ENCODE measurements at places on chromosomes 6 and 20.

DNA sequence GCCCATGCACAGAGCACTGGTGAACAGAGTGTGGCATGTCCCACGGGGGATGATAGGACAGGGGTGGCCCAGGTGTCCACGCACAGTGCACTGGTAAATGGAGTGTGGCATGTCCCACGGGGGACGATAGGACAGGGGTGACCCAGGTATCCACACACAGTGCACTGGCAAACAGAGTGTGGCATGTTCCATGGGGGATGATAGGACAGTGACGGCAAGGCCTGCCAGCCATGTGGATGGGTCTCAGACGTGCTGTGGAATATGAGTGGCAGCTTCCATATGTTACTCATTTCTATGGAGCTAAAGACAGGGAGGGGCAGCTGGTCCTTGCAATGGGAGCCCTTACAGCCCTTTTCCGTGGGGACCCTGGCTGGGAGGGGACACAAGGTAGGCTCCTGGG lies 168.7 kb downstream of the CDH4 start:
- DNase-seq, result no peak

GRCh38 chr6:106027758-106028157 lies 58.4 kb upstream of the PRDM1 start:
- DNase-seq, result no peak

- no peak for DNase-seq
Measured at GRCh38 chr20:57865266-57865665, 155.5 kb upstream of the PMEPA1 start.

GRCh38 chr6:168158213-168158979 lies 79.4 kb upstream of the FRMD1 start:
- no peak for DNase-seq

DNA sequence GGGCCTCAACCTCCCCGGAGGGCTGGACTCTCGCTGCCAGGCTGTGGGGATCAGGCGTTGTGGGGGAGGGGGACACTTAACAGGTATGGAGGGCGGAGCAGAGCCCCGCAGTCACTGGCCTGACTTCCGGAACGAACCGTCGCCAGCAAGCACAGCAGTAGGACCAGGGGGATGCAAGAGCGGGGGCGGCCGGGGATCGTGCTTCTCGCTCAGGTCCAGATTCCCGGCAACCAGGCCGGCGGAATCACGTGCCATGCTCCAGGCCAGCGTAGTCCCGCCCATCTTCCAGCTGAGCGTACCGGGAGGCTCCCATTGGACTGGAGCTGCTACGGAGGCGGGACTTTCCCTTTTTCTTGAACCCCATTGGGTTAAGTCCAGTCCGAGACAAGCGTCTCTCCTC lies 10.0 kb upstream of the POU5F1 start:
- DNase-seq, result peak; percentile 69

DNA sequence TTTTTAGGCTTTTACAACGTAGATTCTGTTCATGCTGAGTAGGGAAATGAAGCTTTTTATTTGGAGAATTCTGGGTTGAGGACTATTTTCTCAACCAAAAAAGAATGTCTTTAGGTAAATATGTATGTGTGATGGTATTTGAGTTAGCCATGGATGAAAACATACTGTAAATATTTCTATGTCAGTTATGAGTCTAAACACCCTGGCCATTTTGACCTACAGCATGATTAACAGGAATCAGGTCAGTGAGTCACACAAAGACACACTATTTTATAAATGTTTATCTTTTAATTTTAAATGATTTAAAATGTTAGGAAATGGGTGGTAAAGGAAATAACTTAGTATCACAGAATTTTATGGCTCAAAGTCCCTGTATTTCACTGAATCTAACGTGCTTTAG lies 851.7 kb upstream of the MAP3K7 start:
- DNase-seq, result no peak

- no peak for DNase-seq
Measured at GRCh38 chr20:32894026-32894483, 35.3 kb downstream of the EFCAB8 start.

- no peak for DNase-seq
Measured at GRCh38 chr6:43842231-43842794, 72.3 kb downstream of the VEGFA start.

GRCh38 chr6:72787391-72788031 lies 165.6 kb downstream of the KCNQ5 start:
- no peak for DNase-seq

- no peak for DNase-seq
Measured at GRCh38 chr20:56348305-56348693, 10.5 kb upstream of the FAM210B start.

DNA sequence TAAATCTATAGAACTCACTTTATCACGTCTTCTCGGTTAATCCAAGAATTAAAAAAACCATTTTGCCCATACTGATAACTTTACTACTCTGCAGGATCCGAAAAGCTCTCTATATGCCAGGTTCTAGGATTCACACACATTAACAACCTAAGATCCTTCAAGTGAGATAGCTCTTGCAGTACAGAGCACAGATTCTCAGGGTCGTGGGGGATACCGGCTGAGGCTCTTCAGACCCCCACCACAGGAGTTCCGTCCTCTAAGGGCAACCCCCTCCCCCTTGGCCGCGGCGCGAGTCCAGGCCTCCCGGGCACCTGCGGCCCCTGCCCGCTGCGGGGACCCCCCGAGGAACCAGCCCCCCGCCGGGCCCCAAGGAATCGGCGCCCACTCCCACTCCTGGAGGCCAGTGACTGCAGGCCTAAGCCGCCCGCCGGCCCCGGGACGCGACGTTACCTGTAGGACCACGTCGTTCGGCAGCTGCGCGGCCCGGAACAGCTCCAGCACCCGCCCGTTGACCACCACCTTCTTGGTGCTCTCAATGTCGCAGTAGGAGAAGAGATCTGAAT lies 892 bp downstream of the REPS1 start:
- DNase-seq, result no peak

DNA sequence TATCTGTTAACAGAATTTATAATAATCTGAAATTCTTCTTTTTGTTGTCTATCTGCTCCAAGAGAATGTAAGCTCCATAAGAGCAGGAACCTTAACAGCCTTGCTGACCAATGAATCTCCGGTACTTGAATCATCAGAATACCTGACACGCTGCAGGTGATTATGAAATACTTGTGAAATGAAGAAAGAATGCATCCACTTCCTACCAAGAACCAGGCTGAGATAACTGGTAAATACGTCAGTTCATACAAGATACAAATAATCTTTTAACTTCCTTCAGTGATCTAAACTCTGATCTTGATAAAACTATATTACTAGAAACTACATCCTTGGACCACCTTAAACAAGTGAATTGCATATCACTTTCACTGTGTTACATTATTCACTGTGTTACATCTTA lies 116.2 kb downstream of the MAP3K5 start:
- no peak for DNase-seq

DNA sequence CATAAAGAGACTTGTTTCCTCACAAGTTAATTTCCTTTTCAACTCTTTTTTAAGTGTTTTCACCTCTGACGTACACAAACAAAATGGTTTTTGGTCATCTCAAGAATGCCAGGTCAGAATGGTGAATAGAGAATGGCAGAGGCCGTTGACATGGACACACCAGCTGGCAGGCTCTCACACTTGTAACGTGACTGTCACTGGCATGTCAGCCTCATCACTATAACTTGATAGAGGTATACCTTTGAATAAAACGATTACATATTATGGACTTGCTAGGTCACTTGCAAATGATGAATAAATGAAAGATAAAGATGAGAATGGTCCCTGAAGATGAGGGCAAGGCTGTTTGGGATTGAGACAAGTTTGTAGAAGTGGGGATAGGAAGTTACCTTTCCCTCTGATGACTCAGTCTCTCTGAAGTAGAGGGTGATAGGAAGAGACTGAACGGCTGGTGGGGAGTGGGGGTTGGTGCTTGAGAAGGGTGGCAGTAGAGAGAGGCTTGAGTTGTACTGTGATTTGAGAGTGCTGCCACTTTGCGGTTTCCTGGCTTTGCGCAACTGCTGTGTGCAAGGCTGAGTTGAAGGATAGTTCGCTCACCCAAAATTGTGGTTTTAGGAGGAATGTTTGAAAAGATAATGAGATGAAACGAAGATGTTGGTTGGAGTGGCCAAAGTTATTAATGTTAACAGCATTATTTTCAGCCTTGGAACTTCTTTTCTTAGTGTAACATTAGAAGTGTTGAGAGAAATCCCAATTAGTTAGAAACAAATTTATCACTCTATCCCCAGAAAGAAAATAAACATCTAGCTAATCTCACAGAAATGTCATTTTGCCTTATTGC lies 30.3 kb downstream of the TBPL1 start:
- peak; percentile 30 for DNase-seq

DNA sequence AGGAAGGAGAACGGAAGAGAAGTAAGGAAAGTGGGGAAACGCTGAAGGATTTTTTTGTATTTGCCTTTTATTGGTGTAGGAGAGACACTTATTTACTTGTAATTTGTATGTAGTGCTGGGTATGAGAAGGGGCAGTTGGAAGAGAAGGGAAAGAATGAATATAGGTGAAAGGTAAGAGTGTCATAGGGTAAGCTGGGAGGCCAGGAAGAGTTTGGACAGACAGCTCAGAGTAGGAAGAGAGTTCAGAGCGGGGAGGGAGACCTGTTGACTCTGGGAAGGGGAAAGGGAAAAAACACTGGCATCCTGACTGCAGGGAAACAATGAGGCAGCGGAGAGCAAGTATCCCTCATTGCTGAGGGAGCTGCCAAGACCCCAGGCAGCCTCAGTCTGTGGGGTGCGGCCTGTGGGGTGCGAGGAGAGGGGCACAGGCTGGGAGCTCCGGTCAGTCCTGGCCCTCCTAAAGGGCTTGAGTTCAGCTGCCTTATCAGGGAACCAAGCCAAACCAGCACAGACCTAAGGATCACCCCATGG lies 3.1 kb downstream of the TRAF3IP2 start:
- DNase-seq, result no peak

GRCh38 chr6:90263633-90264032 lies 33.0 kb downstream of the BACH2 start:
- DNase-seq, result no peak

DNA sequence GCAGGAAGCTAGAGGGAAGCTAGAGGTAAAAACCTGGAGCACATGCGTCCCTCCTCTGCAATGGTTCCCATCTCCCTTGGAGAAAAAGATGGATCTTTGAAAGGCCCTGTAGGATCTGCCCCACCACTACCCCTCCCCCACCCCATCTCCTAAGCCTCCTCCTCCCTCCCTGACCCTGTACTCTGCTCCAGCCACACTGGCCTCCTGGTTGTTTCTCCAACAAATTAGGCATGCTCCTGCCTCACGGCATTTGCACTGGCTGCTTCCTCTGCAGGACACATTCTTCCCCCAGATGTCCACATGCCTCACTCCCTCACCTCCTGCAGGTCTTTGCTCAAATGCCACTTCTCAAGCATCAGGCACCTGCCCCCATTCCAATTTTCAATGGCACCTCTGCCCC lies 45.5 kb downstream of the UBE2V1 start:
- no peak for DNase-seq

- no peak for DNase-seq
Measured at GRCh38 chr20:58938541-58938940, 42.5 kb upstream of the NELFCD start.

DNA sequence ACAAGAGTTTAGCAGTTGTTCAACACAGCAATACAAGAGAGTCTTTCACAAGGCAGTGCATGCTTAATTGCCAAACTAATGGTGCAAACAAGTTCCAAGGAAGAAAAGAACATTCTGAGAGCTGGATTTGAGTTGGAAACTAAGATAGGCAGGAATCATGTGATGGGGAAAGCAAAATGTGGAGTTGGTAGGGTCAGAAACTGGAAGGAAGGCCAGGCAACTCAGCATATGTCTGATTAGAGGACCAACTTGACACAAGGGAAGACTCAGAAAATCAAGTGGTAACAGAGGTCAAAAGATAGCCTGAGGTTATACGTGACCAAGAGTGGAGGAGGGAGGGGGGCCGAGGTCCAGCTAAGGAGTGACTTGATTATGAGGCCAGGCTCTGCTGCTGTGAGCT lies 117.3 kb downstream of the SMLR1 start:
- DNase-seq, result no peak

DNA sequence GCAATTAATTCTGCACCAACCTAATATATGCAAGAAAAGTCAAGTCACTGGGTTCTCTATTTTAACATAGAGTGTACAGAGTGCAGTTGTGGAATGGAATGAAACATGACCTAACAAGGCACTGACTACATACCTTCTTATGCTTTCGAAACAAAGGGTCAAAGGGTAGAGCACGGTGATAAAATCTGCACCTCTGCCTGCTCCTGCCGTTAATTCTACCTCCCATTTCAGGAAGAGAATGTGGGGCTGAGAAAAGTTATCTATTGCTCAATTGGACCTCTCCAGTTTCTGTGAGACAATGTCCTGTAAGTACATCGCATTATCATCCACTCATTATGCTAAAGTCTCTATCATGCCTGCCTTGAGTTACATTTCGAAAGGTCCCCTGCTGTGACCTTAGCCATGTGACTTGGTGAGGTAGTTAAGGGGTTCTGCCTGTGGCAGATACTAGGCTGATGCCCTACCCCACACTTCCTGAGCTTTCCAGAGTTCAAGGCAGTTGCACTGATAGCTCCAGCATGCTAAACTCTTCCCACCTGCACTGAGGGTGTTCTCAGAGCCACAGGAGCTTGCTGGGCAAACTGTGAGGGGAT lies 14.0 kb upstream of the MOCS1 start:
- no peak for DNase-seq

DNA sequence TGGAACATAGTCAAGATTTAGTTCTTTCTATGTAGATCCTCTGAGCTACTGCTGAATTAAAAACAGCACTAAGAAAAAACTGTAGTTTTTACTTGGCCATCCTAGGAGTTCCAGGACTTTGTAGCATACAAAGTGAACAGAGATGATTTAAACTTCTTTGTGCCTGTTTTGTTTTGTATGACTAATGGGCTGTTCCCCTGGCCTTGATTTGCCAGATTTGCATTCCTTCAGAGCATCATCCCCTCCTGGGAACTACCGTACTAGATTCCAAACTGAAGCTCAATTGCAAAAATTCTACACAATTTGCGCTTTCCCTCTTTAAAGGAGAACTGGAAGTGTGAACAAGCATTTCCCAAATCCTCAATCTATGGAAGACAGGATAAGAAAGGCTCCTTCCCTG lies 23.1 kb downstream of the ACOT13 start:
- DNase-seq, result no peak

DNA sequence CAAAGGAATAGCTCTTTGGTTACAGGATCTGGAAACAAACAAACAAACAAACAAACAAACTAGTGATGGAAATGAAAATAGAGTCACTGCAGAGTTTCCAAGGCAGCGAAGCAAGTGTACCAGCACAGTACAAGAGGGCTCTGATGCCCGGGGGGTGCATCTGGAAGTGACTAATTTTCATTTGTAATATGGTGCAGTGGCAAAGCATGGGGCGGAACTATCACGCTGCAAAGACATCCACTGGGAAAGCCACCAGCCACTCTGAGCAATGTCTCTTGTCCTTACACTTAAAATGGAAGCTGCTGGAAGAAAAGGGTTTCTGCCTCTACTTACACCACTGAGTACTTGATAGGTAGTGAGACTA lies 44.4 kb upstream of the NEDD9 start:
- DNase-seq, result no peak

DNA sequence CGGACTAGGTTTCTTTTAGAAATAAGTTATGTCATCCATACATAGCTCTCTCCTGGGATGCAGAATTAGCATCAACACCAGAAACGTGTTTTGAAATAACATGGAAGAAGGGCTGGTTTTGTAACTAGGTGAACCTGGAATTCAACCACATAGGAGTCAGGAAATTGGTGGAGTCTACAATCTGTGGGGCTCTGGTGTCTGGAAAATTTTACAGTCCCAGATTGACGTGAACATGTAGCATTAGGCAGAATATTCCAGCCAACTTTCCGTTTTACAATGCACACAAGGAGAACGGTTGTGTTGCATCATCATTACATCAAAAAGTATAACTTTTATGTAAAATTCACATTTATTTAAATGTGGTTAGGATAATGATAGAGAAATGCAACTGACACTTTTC lies 1.9 kb downstream of the KCNQ5 start:
- DNase-seq, result no peak
